ENCODE measurements at places on chromosomes 2 and 18.

DNA sequence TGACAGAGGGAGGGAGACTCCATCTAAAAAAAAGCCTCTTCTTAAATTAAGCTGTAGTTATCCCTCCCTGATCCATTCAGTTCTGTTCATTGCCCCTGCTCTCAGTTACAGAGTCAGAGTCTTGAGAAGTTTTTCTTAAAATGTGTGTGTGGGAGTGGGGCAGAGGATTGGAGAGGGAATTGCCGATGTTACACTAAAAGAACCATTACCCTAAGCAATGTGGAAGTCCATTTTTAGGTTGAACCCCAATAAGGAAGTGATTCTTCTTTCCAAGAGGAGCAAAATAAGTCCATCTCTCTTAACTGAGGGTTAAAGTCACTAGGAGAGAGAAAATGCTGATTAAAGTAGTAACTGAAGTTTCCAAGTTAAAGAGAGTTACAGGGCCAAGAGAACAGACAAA is 21.2 kb upstream of the THOC1 start:
- DNase-seq = no peak

DNA sequence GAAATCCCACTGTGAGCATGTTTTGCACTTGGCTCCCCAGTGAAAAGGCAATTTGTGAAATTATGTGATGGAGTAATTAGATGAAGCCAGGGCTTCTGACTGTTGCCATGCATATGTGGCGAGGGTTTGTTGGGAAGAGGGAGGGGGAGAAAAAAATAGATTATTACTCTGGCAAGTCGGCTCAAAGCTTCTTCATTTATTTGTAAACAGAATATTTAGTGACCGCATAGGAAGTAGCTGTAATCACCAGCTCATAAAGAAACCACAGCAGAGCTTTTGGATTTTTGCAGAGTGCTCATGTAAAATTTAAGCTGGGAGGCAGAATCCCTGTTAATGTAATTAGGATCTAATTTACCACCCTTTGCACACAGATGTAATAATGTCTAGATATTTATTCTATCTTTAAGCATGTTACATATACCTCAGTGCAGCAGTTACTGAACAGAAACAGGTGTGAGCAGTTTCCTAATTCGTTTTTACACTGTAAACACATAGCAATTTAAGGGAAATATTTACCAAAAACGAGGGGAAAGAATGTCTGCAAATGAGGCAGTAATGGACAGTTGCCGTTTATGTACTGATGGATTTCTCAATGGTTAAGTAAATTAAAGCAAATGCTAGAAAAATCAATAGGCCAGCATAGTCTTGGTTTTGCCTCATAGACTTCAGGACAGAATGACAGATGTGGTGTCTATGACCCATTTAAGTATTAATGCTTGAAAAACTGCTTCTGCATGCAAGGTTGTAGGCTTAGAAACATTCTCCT is 87.9 kb downstream of the MEIS1 start:
- DNase-seq = no peak

DNA sequence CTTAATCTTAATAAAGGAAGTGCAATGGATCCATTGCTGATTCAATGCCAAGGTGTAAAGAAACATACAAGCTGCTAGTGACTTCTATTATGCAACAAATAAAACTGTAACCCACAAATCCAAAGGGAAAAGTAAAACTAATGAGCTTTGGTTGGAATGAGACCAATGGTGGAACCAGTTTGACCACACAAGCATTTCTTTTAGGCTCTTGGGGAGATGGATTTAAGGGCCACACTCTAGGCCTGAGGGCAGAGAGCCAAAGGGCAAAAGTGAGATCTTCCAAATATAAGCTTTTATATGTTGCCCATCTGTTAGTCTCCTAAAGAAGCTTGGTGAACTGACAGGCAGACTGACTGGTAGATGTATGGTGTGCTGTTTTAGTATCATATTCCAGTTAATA is 41.5 kb upstream of the MMADHC start:
- DNase-seq = no peak

DNA sequence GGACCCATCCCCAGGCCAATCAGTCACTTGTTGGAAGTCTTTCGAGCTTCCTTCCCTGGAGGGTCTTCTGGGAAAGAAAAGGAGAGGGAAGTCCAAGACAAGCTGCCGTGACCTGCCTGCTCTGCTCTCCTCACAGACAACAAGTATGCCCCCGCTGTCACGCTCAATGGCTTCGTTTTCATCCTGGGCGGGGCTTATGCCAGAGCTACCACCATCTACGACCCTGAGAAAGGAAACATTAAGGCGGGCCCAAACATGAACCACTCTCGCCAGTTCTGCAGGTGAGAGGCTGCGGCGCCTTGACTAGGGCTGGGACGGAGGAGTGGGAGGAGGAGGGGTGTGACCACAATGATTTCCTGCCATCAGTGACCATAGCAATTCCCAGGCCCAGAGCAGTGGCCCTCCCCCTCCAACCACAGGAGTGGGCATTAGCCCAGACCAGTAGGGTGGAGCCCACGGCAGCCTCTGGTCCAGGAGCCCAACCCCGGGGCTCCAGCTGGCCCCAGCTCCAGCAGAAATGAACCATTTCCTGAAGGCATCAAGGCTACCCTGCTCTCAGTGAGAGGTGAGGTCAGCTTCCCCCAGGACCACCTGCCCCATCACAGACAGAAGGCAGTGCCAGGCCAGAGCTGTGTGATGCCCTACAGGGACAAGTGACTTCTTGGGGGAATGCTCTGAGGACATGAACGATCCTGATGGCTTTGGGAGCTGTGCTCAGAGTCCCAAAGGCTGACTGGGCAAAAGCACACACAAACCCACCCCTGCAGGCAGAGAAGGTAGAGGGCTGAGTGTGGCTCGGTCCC is 223.1 kb downstream of the ATAD2B start:
- no peak for DNase-seq

GRCh38 chr2:9752441-9753275 is 90.6 kb upstream of the TAF1B start:
- no peak for DNase-seq

DNA sequence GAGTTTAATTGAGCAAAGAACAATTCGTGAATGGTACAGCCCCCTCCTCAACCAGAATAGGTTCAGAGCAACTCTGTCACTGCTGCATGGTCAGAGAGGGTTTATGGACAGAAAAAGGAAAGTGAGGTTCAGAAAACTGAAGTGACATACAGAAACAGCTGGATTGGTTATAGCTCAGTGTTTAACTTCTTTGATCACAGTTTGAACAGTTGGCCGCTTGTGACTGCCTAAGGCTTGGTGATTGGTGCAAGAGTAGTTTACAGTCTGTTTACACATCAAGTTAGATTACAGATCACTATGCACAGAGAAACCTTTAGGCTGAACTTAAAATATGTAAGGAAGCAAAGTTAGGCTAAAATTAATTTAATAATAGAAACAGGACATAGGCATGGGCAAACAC is 459.2 kb downstream of the KCNJ3 start:
- DNase-seq = no peak

- no peak for DNase-seq
Measured at GRCh38 chr2:174518395-174518794, 31.6 kb upstream of the GPR155 start.

DNA sequence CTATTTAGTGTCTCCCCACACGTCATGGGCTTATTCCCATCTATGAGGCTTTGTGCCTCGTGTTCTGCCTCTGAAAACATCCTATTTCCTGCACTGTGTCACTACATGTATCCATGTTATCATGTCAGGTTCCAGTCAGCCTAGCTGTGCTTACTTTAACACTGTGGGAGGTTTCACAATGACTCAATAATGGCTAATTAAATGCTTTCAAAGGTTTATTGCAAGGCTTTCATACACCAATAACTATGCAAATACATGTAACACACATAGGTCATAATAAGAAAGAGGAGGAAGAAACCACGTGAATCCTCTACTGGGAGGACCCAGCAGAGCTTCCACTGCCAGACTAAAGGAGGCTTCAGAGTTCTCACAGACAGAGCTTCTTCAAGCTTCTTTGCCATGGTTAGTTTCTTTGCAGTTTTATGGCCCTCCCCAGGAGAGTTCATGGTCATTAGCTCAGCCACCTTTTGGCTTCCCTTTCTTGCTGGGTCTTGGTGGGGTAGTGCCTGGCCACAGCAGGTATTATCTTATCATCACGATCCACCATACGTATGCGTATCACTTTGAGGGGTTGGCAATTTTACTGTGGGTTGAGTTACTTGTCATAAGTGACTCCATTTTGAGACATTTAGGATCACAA is 5.1 kb upstream of the COLEC12 start:
- no peak for DNase-seq
